ENCODE measurements at places on chromosomes 3 and 15.

DNA sequence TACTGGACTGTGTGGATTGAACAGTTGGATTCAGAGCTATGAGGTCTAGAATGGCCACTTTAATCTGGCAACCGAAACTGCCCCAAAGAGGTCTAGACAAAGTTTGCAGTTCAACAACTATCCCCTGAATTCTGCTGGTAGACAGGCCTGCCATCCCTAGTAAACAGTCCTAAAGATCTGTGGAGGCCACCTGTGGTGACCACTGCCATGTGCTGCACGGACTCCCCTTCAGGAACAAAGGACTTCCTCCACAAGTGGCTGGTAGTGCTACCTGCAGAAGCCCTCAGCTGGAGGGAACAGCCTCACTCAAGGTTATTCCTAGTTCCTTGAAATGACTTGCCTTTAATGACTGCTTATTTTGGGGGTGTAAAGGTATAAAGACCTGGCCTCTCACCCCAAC, 6.1 kb downstream of the TNFAIP8L3 start:
- DNase-seq, result no peak

DNA sequence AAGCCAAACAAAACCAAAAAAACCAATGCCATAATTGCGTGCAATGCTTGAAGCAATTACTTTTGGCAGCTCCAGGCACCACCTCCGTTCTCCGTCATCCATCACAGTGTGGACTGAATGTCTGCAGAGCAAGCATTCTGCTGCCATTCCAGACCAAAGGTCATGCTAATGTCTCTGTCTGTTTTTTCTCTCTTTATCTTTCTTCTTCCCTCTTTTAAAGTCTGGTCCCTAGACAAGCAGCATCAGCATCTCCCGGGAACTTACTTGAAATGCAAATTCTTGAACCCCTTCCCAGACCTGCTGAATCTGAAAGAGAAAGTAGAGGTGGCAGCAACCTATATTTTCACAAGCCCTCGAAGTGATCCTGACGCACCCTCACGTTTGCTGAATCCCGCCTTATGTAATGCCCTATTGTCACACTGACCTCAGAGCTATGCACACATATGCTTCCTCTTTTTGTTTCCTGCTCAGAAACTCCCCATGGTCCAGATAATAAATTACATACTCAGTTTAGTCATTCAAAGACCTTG, 297.3 kb upstream of the PROK2 start:
- no peak for DNase-seq

- no peak for DNase-seq
These were observed 424.0 kb upstream of the C2CD4B start for GRCh38 chr15:62588938-62589670.

DNA sequence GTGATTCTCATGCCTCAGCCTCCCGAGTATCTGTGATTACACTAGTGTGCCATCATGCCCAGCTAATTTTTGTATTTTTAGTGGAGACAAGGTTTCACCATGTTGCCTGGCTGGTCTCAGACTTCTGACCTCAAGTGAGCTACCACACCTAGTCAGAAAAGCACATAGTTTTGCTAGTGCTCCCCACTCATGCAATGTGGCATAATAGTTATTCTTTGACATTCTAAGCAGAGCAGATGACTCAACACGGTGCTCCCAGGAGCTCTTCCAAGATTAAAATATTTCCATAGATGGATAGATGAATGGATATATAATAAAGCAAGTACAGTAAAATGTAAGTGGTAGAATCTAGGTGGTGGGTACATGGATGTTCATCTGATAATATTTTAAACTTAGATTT, 53.1 kb upstream of the GK5 start:
- DNase-seq, result peak; percentile 66

DNA sequence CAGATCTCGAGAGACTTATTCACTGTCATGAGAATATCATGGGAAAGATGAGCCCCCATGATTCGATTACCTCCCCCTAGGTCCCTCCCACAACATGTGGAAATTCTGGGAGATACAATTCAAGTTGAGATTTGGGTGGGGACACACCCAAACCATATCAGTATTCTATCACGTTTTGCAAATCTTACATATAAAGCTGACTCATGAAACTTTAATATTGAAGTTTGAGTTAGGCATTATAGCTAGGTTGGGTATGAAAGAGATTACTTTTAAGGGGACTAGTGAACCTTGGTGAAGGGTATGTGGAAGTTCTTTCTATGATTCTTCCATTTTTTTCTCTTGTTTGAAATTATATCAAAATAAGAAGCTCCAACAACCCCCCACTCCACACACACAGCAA, 117.7 kb upstream of the RASGRP1 start:
- DNase-seq, result no peak

DNA sequence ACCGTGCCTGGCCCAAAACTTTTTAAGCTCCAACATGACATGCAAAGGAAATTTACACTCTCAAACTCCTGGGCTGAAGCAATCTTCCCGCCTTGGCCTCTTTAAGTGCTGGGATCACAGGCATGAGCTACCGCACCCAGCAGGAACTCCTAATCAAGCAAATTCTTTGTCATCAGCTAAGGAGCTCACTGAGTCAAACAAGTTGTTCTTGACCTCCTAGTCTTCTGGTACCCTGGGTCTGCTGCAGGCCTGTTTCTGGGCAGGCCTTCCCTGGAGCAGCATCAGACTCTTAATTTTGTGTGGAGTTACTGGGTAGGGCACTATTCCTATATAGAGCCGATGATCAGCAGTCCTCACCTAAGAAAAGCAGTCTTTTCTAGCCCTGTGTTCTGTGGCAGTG, 68.4 kb upstream of the FLNB start:
- no peak for DNase-seq

- no peak for DNase-seq
These were observed 57.9 kb downstream of the ARHGAP31 start for GRCh38 chr3:119352034-119352609.

GRCh38 chr3:22621205-22621809, 581.8 kb upstream of the UBE2E2 start:
- DNase-seq, result no peak

DNA sequence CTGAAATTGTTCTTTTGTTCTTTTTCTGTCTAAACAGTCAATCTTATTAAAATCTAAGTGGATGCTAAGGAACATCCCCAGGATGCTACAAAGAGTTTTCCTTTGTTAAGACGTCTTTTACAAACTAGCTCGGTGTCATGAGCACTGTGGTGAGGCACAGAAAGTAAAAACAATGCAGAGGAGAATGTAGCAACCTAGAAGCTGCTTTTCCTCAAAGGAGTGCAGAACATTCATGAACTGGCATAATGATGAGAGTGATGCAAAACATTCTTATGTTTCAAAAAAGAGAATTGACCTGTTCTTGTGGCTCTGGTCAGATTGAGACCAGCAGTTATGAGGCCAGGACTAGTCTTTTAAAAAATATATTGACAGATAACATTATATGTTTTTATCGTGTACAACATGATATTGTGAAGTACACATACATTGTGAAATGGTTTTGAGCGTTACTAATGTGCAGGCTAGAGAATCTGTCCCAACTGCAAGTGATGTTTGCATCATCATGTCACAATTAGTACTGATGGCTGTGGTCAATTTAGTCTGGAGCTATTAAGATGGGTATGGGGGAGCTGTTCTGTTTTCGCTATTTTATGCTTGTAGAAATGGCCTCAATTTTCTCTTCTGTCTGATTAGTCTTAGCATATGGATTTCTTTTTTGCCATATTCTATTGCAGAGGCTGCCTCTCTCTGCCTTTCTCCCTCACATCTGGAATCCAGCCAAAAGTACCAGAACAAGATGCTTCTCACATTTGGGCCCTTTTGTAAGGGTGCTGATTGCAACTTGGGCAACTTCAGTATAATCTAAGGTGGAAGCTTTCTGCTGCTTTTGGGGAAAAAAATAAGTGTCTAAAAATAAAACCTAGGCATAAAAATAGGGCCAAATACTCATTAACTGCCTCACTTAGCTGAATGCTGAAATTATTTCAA, 50.2 kb downstream of the HHLA2 start:
- no peak for DNase-seq

GRCh38 chr15:51104512-51104911, 9.8 kb upstream of the TNFAIP8L3 start:
- DNase-seq, result peak; percentile 97

- no peak for DNase-seq
These were observed 71.9 kb upstream of the CHRNB4 start for GRCh38 chr15:78712797-78713515.

DNA sequence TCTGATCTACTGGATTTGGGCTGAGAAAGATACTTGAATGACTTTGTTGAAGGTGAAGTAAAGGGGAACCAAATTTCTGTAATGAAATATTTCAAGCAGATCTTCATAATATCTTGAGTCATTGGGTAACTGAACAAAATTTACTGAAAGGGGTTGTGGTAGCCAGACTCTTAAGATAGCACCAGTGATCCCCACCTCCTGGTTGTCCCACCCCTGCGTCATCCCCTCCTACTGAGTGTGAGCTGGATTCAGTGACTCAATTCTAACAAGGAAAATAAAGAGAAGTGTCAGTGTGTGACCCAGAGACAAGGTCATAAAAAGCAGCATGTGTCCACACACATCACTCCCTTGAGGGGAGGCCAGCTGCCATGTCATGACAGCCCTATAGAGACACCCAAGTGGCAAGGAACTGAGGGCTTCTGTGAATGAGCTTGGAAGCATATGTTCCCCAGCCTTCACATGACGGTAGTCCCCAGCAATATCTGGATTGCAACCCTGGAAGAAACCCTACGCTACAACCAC, 107.1 kb downstream of the MECOM start:
- no peak for DNase-seq

DNA sequence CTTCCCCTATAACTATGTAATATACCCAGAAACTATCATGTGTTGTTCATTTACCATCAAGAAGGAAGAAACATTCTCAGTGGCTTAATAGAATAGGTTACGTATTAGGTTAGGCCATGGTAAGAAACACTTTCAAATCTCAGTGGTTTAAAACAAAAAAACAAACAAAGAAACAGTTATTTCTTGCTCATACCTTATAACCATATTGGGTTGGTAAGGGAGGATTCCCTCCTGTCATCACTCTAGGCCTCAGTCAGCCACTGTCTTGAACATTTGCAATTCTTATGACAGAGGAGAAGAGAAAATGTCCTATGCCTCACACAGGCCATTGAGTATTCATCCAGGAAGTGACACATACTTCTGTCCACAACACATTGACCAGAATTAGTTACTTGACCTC, 727.7 kb upstream of the NECTIN3 start:
- peak; percentile 41 for DNase-seq

DNA sequence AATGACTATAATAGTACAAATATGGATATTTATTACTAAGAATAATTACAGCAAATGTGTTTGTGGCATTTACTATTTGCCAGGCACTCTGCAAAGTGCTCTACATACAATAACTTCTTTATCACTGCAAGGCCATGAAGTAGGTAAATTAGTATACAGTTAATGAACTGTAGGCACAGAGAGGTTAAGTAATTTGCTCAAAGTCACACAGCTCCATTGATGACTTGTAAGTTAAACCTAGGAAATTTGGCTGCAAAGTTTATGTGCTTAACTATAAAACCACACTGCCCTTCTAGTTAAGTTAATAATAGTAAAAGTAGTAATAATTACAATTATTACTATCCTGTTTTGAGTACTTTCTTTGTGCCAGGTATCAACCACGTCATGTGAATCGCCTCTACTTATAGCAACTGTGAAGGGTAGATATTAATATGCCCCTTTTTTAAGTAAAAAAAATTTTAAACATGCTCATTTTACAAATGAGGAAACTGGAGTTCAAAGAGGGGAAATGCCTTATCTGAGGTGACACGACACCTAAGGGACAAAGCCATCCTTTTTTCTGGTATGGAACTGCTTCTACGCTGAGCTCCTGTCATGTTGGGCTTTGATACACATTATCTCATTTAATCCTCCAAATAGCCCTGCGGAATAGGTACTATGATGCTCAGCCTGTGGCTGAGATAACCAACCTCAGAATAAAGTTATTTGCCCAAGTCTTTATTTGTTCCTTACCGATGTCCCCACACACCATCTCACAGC, 8.5 kb downstream of the BHLHE40 start:
- DNase-seq, result no peak

DNA sequence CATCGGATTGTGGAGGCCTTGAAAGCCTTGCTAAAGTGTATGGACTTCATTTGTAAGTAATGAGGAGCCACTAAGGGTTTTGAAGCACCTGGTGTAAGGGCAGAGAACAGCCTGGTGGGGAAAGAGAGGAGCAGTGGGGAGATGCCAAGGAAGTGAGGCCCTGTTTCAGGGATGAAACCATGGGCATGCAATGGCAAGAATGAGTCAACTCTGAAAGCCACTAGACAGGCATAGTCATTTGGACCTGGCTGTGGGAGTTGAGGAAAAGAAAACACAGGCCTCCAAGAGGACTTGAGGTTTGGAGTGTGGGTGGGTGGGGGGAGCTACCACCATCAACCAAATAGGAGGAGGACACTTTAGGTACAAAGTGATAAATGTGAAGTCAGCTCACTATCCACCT, 7.6 kb downstream of the XCR1 start:
- no peak for DNase-seq

DNA sequence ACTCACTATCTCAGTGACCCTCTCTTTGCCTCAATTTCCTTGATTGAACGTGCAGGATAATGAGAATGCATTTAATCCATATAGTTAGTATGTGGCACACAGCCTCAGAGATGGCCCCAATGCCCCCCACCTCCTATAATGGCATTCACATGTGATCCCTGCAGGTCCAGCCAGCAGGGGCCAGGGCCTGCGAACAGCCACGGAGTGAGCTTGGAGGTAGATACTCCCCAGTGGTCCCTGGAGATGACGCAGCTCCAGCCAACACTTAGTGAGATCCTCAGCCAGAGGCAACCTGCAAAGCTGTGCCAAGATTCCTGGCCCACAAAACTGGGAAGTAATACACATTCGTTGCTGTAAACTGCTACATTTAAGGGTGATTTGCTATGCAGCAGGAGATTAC, 184.9 kb upstream of the NSMCE3 start:
- DNase-seq, result no peak

GRCh38 chr3:35817216-35817615, 177.9 kb downstream of the ARPP21 start:
- DNase-seq, result no peak

- no peak for DNase-seq
These were observed 1.4 kb upstream of the AQP9 start for GRCh38 chr15:58136731-58137130.

DNA sequence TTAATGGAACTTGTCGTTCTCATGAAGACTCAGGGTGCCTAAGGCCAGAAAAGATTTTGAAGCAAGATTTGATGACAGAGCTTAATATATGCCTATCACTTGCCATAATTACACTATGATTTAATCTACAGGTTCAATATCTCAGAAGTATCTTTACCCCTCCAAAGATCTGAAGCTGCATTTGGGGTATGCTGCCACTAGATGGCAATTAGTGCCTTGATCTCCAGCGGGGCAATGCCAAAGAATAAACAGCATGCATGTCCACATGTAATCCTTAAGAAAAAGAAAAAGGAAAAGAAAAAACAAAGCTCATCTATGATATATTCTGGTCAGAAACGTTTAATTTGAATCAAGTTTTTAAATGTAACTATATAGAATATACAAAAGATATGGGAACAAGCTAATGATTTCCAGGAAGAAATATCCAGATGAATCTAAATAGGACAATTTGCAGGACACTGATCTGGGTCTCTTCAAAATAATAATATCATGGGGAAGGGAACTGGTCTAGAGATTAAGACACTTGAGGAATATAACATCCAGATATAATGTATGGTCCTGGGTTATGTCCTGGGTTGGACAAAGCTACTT, 55.0 kb upstream of the SOX14 start:
- no peak for DNase-seq

All from HCEC 1CT (cell line).